ENCODE measurements at places on chromosomes 6 and 20. TPM values are rescaled to one million over a fixed set of nuclear protein-coding genes. Genes with fewer than 3 reads are reported as not detected.

ENPP5 gene
- 5.2 TPM for total RNA-seq

SNAP91 gene
- total RNA-seq, result 5.2 TPM

CST5 gene
- total RNA-seq, result not detected

ATP6V1G2 gene
- 3.3 TPM for total RNA-seq

FARS2 gene
- 23.4 TPM for total RNA-seq

DNA sequence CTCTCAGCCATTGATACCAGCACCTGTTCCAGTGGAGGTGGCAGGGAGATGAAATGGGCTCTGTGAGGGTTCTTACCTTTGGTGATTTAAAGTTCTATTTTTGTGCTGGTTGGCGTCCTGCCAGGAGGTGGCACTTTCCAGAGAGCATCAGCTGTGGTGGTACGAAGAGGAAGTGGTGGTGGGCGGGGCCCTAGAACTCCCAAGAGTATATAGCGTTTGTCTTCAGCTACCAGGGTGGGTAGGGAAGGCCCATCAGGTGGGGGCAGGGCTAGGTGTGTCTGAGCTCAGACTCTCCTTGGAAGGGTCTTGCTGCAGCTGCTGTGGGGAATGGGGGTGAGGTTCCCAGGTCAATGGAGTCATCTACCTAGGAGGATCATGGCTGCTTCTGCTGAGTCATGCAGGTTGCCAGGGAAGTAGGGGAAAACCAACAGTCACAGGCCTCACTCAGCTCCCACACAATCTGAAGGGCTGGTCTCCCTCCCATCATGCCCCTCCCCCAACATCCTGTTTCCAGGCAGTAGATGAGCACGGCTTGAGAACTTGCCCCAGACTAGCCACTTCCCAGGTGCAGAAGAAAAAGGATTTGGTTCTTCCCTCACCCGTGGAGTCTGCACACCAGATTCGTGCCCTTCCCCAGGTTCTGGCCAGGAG is 46.6 kb downstream of the MOXD1 start:
- DNase-seq, result no peak

DNA sequence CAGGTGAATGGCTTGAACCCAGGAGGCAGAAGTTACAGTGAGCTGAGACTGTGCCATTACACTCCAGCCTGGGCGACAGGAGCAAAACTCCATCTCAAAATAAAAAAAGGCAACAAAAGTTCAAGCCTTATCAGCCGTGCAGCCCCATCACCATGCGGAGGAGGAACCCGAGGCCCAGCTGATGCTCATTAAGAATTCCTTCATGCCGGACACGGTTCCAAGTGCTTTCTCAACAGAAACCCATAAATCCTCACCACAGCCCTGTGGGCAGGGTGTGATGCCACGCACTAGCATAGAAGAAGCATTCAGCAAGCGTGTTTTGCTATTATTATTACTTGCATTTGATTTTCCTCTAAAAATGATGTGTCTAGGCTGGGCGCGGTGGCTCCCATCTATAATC is 56.3 kb downstream of the PREX1 start:
- no peak for DNase-seq

GRCh38 chr6:43996618-43997344 is 130.5 kb downstream of the MRPL14 start:
- no peak for DNase-seq

GRCh38 chr6:31734821-31735406 is 1.4 kb downstream of the CLIC1 start:
- no peak for DNase-seq
